Mammary epithelial cell (primary cell): ENCODE measurements at places on chromosomes 5 and 9.

GRCh38 chr9:136141682-136142413 lies 23.2 kb upstream of the TMEM250 start:
- no peak for DNase-seq

- no peak for DNase-seq
Measured at GRCh38 chr5:5544094-5544663, 121.7 kb downstream of the ICE1 start.

DNA sequence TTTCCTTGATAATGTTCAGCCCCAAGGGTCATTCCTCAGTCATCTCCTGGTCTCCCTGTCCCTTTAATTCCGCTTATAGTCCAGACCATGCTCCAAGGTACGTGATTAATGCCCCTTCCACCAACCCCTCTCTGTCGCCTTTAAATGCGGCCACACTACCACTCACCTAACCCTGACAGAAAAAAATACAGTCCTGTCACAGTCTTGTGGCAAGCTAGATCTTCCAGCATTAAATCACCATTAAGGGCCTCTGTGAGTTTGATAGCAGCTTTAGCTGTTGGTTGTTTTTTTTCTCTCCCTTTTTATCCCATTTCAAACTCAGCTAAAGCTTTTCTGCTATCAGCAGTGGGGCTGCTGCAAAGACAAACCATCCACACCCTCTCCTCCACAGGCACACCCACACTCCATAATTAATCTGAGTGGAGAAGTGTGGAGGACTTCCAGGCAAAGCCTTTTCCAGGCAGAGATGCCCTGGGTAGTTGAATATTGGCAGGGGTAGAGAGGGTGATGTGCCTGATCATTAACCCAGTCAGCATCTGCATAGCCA lies 522.7 kb upstream of the CLINT1 start:
- DNase-seq = no peak

DNA sequence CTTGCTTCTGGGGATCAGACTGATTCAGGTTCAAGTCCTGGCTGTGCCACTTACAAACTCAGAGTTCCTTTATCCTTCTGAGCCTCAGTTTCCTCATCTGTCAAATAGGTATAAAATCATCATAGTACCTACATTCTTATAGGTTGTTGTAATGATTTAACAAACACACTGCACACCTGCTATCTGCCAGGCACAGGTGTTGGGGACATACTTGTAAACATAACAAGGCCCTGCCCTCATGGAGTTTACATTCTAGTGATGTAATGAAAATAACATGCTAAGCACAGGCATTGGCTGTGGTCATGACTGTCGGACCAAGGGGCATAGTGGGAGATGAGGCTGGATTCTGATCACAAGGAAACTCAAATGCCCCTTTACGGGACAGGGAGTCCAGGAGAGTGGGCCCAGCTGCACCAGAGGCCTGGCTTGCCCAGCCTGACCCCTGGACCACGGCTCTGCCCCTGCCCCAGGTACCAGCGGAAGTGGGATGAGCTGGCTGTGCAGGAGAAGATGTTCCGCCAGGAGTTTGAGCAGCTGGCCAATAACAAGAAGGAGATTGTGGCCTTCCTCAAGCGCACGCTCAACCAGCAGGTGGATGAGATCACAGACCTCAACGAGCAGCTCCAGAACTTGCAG lies 2.3 kb downstream of the CFAP157 start:
- no peak for DNase-seq

GRCh38 chr5:155767470-155767869 lies 559.5 kb upstream of the SGCD start:
- DNase-seq = no peak

GRCh38 chr9:126160067-126160853 lies 166.4 kb upstream of the MVB12B start:
- DNase-seq = no peak

DNA sequence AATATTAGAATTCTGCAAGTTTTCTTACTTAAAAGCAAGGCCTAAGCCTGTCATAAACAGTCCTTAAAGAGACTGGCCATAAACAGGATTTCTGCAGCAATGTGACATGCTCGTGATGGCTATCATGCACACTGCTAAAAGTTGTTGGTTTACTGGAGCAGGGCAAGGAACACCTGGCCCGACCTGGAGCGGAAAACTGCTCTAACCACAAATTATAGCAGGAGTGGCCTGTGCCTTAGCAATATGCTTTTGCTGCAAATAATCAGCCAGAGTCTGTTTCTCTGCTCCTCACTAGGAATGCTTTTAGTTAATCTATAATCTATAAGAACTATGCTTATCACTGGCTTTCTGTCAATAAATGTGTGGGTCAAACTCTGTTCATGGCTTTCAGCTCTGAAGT lies 322.9 kb upstream of the RPS23 start:
- DNase-seq = no peak

GRCh38 chr9:75855509-75855908 lies 35.0 kb upstream of the PCSK5 start:
- peak; percentile 16 for DNase-seq

- DNase-seq = no peak
Measured at GRCh38 chr5:177369645-177370440, 12.1 kb downstream of the RGS14 start.

DNA sequence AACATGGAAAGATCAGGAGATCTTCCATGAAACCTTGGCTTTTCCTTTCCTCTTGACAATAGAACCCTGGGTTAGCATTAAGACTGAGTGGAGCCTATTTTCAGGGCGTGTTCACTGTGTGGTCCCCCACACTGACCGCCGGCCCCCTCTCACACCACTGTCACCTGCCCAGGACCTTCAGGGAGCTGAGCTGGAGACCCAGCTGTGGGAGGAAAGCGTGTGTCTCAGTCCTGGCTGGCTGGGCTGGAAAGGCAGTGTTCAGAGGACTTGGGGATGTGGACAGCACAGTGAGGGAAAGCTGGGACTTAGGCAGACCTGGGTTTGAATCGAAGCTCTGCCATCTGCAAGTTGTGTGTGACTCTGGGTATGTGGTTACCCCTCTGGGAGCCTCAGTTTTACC lies 268.1 kb downstream of the NSG2 start:
- no peak for DNase-seq

DNA sequence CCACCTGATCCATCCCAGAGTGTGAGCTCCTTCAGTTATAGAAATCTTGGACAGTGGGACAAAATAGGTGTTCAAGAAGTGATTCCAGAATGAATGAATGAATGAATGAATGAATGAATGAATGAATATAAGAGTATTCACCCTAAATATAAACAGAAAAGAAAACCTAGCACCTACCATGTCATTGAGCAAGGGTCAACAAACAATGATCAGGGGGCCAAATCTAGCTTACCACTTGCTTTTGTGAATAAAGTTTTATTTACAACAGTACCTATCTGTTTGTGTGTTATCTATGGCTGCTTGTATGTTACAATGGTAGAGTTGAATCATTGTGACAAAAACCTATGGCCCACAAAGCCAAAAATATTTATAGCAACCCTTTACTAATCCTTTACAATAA lies 43.9 kb upstream of the CEP78 start:
- DNase-seq = no peak

GRCh38 chr9:30995956-30996738 lies 1388.3 kb upstream of the ACO1 start:
- DNase-seq = no peak

GRCh38 chr5:147017191-147017590 lies 138.6 kb upstream of the PPP2R2B start:
- no peak for DNase-seq

GRCh38 chr5:140575309-140575708 lies 10.7 kb downstream of the SLC35A4 start:
- peak; percentile 45 for DNase-seq

GRCh38 chr5:138241688-138242571 lies 28.8 kb upstream of the CDC23 start:
- no peak for DNase-seq

- no peak for DNase-seq
Measured at GRCh38 chr5:118468085-118468484, 520.3 kb downstream of the DTWD2 start.

DNA sequence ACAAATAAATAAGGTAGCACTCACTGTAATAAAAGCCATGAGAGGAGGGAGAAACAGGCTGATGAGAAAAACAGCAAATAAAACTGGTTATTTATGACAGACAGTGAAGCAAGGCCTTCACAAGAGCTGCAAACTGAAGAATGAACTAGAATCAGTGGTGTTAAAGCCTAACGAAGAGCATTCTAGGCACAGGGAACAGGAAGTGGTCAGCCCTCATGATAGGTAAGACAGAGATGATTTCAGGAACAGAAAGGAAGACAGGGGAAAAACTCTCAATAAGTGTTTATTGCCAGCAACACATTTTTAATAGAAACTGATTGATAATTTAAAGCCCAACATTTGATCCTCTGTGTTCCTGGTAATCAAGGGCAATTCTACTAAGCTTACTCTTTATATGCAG lies 124.5 kb downstream of the EDIL3 start:
- DNase-seq = no peak

GRCh38 chr5:59285300-59286016 lies 608.1 kb downstream of the PDE4D start:
- DNase-seq = no peak
